ENCODE measurements at places on chromosomes 4 and X.

- no peak for DNase-seq
Measured at GRCh38 chr4:101993002-101993841, 202.7 kb downstream of the BANK1 start.

DNA sequence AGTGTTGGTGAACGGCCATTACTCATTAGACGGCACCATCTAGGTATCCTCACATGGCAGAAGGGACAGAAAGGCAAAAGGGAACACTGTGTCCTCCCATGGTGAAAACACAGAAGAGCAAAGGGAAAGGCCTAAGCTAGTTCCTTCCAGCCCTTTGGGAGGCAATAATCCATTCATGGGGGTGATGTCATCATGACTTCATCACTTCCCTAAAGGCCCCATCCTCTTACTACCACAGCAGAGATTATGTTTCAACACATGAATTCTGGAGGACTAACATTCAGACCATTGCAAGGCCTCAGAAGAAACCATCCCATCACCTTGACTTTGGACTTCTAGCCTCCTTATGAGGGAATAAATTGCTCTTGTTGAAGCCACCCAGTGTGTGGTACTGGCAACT, 238.2 kb downstream of the MGST2 start:
- no peak for DNase-seq

GRCh38 chrX:13256603-13257002, 63.2 kb downstream of the ATXN3L start:
- DNase-seq: no peak

GRCh38 chr4:43690116-43690515, 758.5 kb downstream of the KCTD8 start:
- no peak for DNase-seq

DNA sequence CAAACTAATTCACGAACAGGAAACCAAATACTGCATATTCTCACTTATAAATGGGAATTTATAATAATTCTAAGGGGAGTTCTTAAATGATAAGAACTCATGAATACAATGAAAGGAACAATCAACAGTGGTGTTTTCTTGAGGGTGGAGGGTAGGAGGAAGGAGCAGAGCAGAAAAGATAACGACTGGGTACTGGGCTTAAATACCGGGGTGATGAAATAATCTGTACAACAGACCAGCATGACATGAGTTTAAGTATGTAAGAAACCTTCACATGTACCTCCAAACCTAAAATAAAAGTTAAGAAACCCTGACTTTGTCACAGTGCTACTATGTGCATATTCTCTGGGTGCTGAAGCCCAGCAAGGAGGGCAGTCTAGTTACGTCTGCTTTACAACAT, 6.6 kb downstream of the FREM3 start:
- no peak for DNase-seq

GRCh38 chr4:186651181-186651603, 72.5 kb downstream of the FAT1 start:
- peak; percentile 26 for DNase-seq

- peak; percentile 10 for DNase-seq
Measured at GRCh38 chr4:171441300-171441941, 371.8 kb upstream of the GALNTL6 start.

- no peak for DNase-seq
Measured at GRCh38 chr4:133439830-133440229, 290.7 kb downstream of the PCDH10 start.

DNA sequence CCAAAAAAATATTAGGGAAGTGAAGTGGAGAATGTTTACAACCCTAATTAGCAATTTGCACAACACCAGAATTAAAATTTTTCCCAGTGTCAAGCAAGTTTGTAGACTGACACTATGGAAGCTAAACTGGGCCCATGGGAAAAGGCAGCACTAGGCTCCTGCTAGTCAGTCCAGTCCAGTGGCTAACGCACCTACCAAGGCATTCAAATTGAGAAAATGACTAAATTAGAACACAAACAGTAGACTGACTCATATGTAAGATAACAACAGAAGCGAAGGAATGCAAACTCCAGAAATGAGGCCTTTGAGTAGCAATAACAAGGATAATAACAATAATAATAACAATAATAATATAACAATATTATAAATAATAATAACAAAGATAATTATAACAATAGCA, 90.7 kb downstream of the GRIA3 start:
- no peak for DNase-seq

GRCh38 chrX:31057691-31058090, 14.2 kb downstream of the FTHL17 start:
- no peak for DNase-seq

- no peak for DNase-seq
Measured at GRCh38 chr4:173057901-173058300, 110.7 kb upstream of the GALNT7 start.

- DNase-seq: peak; percentile 67
Measured at GRCh38 chr4:151276787-151277562, at the start of gene PRSS48. Gene PRSS48 (plus strand): TSS chr4:151277161. CDS start chr4:151277173, 12 bp downstream.

- no peak for DNase-seq
Measured at GRCh38 chrX:132848296-132848970, 110.0 kb downstream of the HS6ST2 start.

DNA sequence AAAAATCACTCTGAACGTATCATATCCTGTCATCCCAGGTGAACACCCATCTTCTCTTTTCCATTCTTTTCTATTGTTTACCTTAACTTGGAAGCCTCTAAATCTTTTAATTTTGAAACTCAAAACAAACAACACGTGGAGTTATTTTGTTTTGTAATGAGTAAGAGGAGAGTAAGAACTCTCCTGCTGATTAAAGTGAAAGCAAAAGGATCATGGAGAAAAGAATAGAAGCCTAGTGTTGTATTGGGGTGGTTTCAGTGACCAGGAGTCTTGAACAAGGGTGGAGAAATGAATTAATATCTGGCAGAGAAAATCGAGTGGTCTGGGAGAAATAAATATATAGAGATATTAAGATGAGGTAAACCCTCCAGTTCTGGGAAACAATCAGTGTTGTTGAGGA, 237.4 kb upstream of the UGT8 start:
- no peak for DNase-seq

- peak; percentile 61 for DNase-seq
Measured at GRCh38 chr4:139875411-139875825, 209.8 kb downstream of the MGST2 start.

GRCh38 chrX:50705042-50705441, 109.0 kb downstream of the SHROOM4 start:
- no peak for DNase-seq

- DNase-seq: no peak
Measured at GRCh38 chrX:18543738-18544137, 118.3 kb downstream of the CDKL5 start.

DNA sequence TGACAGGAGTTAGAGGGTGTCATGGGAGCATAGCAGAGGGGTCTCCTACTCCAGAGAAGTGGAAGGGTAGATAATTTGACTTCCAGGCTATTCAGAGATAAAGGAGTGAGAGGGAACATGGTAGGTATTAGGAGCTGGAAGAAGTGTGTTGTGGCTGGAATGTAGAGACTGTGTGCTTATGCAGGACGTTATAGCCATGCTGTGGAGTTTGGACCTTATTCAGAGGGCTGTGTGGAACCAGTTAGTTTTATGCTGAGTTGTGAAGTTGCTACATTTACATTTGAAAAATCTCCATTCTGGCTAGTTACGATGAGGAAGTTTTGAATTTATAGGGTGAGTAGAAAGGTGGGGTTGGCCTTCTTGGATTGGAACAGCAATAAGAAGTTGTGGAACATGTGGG, 67.5 kb downstream of the FIP1L1 start:
- no peak for DNase-seq

DNA sequence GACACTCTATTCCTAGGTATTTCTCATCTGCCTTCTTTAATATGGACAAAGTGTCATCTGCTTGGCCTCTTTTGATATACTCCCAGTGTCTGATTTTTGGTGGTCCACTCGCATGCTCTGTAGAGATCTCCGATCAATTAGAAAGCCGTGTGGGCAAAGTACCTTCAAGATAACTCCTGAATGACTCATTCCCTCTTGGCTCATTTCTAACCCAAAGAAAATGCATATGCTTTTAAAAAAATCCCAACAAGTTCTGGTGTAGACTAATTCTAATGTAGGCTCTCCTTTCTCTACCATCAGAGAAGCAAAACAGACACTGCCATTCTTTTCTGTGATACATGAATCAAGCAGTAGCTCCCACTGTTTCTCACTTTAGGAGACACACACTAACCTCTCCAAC, 714.9 kb upstream of the ADGRL3 start:
- no peak for DNase-seq

GRCh38 chrX:70411475-70411874, 11.6 kb upstream of the GDPD2 start:
- no peak for DNase-seq

DNA sequence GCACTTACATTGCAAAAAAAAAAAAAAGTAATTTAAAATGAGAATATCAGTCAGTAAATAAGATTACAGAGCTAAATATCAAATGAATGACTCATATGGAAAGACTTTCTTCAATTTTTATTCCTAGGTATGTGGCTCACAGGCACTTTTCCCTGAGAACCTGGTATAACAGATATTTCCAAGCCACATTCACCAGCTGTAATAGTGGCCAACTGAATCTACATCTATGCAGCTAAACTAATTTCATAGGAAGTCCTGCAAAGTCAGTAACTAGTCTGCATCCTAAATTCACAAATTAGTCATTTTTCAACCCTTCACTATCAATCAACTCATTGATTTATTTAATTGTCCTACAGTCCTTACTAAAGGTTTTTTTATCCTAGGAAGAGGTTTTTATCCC, 5.6 kb downstream of the PDE5A start:
- DNase-seq: no peak

DNA sequence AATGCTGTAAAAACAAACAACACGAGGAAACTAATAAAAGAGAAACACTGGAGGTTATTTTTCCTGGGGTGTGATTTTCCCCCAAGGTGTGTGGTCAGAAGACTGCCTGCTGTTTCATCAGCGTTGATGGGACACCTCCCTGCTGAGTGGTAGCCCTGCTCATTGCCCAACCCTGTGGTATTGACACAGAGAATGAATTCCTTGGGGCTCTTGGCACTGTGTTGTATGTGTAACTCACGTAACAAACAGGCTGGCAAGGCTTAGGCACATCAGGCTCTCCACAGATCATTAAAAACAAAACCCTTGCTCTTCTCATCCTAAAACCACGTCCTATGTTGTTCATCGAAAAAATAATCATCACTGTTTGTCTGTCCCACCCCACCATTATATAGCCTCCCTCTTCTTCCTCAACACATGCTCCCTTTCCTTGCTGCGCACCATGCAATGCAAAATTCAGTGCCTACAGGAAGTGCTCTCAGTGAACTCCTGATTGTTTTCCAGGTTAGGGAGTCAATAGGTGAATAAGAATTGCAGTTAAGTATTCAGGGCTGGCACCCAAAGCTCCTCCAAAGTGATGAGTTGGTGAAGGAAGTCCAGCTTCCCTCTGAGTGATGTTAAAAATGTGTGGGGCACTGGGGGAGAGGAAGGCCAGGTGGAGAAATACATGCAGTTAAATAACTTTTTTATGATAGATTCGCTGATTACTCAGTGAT, 11.4 kb upstream of the PUDP start:
- no peak for DNase-seq

DNA sequence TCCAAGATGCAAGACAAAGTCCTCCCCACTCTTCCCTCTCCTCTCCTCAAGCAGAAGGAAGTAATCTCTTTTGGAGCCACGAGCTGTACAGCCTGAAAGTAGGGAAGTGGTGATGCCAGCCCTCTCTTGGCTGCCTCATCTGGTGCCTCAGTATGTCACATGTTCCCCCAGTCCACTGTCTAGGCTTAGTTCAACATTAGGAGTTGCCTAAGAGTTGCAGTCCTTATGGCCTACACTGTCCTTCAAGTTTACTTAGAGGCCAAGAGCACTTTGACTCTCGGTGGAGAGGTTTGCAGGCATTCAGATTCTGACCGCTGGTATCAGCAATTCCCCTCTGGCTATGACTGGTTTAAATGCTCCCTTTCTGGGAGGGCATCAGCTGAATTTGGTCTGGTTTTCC, 735.6 kb downstream of the GLUD2 start:
- no peak for DNase-seq

DNA sequence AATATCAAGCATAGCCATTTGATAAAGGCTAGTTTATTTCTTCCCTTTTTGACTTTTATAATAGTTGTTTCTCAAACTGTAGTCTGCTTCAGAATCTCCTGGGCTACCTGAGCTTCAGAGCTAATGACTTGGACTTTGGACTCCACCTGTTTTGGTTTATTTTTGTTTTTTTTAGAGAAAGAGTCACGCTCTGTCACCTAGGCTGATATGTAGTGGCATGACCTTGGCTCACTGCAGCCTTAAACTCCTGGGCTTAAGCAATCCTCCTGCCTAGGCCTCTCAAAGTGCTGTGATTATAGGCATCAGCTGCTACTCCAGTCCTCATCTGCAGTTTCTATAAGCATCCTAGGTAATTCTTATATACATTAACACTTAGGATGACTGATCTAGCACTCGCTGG, 90.5 kb downstream of the DDIT4L start:
- DNase-seq: no peak

DNA sequence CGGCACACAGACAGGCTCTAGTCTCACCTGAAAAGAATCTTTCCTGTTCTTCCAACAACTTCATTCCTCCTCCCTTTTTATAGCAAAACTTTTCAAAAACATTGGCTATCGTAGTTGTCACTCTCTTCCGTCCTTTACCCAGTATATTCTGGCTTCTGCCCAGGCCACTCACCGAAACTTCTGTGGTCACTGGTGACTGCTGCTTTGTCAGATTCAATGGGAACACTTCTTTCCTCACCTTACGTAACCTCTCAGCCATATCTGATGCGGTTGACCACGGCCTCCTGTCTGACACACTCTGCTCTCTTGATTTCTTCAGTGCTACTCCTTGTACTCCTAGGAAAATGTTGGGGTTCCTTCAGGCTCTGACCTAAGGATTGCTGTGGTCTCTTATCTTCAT, 9.2 kb upstream of the RNF150 start:
- no peak for DNase-seq

DNA sequence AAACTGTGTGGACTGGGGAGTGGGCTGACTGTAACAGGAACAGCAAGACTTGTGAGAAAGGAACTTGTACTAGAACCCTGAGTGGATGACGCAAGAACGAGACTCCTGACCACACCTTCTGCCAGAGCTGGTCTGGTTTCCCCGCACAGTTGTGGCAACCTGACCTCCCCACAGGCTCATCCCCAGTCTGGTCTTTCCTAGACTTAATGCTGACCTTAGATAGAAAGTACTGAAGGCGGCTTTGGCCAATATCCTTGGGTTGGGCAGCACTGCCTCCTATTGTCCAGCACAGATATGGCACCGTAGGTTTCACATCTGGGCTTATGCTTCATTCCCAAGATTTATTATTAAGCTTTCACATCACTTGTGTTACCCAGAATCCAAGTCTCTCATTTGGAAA, 137.8 kb upstream of the FRG1 start:
- DNase-seq: no peak

DNA sequence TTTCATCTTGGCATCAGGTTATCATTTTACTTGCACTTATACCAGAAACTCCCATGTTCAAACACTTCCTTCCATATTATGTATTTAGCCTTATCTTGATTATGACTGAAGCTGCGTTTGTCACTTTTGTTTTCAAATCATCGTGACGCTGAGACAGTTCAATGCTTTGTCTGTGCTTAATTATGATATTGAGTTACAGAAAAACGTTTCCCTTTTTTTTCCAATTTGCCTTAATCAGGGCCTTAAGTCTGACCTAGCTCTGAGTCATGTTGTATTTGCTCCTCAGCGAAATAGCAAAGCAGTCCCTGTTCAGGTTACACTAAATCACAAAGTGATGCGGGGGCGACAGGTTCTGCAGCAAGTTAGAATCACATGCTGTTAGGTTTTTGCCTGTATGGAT, 254.7 kb downstream of the AFF2 start:
- DNase-seq: no peak

- DNase-seq: peak; percentile 47
Measured at GRCh38 chr4:140326395-140326993, 47.0 kb upstream of the SCOC start.

Data from retina (tissue), 1 donor.